ENCODE measurements at places on chromosomes 16 and 17.

- no peak for DNase-seq
Observed at GRCh38 chr17:82000803-82001570, 21.7 kb downstream of the CENPX start.

DNA sequence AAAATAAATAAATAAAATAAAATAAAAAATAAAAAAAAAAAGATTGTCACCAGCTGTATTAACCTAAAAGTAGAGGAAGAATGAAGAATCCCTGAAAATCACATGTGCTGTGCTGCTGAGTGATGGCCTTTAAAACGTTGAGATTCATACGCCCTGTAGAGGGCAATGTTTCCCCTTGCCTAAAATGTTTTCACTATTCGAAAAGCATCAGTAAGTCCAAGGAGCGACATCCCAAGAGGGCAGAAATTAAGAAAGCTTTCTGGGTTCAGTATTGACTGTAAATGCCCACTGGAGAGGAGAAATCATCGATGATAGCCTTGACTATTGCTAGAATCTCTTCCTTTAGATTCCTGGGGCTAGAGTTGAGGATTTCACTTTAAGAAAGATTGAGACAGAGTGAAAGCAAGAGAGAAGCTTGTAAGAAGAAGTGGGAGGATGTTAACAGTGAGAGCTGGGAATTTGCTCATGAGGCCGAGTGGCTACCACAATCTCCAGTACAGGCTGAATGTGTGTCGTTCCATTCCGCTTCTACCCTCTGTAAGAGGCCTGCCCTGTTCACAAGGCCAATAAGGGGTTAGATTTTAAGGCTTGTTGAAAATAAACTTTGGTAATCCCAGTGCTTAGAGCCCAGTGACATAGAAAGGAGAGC, 170.8 kb upstream of the FAM20A start:
- peak; percentile 25 for DNase-seq

- no peak for DNase-seq
Observed at GRCh38 chr17:67601897-67602296, 115.8 kb upstream of the NOL11 start.

DNA sequence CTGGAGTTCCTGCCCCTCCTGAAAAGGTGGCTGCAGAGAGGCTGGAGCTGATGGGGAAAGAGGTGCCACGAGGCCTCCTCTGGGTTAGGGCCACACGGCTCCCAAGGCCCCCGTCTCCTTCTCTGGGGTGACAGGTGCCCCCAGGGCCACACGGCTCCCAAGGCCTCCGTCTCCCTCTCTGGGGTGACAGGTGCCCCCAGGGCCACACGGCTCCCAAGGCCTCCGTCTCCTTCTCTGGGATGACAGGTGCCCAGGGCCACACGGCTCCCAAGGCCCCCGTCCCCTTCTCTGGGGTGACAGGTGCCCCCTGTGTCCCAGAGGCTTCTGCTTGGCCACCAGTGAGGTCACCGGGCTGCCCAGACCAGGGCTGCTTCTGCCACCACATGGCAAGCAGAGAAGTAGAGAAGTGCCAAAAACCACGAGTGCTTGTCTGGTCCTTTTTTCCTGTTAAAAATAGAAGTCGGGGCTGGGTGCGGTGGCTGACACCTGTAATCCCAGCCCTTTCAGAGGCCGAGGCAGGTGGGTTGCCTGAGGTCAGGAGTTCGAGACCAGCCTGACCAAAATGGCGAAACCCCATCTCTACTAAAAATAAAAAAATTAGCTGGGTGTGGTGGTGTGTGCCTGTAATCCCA, 4.1 kb downstream of the CAPN15 start:
- no peak for DNase-seq

GRCh38 chr17:65586899-65587298, 25.5 kb upstream of the AXIN2 start:
- DNase-seq = no peak

GRCh38 chr17:45824901-45825492, 19.7 kb upstream of the SPPL2C start:
- no peak for DNase-seq

- no peak for DNase-seq
Observed at GRCh38 chr16:23048164-23048563, 101.1 kb downstream of the USP31 start.

GRCh38 chr16:87531418-87531817, 38.6 kb upstream of the ZCCHC14 start:
- DNase-seq = no peak

- no peak for DNase-seq
Observed at GRCh38 chr16:71255721-71256120, 25.2 kb upstream of the HYDIN start.

DNA sequence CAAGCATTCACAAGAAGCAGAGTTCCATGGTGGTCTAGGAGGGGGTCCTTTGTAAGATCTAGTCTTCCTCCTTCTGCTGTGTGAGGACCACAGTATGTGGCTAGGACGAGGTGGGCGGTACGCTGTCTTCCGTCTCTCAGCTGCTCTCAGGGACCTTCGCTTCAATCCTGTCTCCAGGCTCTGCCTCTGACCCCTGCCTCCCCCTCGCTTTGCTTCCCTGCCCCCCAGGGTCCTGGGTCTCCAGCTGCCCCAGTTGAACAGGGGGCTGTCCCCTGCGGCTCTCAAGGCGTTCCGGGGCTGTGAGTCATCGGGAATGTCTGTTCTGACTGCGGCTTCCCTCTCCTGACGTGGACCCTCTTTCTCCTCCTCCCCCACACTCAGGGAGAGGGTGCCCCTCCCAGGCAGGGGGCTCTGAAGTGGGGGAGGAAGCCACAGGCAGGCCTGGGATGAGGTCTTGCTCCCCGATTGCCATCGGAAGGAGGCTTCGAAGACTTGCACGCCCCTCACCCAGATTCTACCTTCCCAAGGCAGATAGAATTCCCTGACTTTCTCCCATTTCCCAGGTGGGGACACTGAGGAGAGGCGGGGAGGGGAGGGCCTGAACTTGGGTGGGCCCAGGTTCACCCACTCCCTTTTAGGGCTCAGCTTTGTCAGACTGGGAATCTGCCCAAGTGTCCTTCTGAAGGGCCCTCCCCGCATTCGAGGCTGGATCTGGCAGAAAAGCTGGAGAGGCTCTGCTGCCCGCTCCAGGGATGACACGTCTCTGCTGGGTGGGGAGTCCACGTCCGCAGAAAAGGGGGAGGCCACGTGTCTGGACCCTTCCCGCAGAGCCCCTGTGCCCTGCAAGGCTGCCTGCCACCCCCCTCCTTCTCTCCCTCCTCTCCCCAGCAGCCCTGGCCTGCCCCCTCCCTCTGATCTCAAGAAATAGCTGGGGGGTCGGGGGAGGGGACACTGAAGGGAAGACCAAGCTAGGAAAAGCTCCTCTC, 9.1 kb upstream of the COL1A1 start:
- DNase-seq = peak; percentile 58

DNA sequence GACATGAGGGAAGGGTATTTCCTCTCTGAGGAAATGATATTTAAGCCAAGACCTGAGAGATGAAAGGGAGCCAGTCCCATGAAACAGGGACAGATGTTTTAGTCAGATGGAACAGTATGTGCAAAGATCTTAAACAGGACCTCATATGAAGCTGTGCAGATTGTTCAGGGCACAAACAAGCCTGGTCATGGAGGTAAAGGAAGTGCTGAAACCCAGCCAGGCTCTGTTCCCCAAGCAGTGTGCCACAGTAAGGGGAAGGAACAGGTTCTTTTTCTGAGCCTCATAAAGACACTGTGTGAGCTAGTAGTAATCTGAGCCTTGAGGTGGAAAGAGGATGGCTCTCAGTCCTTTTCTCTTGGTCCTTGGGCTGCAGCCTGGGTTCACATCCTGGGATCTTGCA, 159.9 kb downstream of the ANKFN1 start:
- DNase-seq = no peak

DNA sequence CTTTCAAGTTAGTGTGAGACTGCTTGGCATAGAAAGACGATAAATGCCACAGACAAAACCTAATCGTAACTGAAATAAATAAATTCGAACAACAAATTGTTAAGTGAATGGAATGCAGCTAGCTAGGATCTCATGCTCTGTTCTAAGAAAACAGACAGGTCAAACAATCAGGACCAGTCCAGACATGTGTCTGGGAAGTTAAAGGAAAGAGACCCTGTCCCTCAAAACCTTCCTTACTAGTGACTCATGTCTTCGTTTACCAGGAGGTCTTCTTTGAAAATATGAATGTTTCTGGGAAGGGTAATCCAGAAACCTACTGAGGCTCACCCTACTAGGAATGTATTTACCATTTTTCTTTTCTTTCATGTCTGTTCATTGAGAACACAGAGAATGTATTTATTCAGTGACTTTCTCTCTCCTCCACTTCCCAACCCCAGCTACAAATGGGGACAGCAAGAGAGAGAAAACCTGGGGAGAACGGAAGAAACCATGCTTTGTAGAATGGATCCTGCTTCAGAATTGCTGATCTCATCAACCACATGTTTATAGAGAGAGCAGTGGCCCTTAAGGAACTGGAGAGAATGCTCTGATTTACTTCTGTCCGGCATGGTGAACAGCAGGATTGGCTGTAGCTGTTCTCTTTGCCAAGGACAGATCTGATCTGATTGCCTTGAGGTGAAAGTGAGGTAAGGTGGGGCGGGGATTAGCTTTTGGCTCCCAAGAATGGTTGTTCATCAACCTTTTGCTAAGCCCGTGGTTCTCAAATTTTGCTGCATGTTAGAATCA, 39.4 kb upstream of the DHX8 start:
- DNase-seq = no peak

GRCh38 chr16:55341681-55342080, 17.7 kb downstream of the IRX6 start:
- DNase-seq = no peak

DNA sequence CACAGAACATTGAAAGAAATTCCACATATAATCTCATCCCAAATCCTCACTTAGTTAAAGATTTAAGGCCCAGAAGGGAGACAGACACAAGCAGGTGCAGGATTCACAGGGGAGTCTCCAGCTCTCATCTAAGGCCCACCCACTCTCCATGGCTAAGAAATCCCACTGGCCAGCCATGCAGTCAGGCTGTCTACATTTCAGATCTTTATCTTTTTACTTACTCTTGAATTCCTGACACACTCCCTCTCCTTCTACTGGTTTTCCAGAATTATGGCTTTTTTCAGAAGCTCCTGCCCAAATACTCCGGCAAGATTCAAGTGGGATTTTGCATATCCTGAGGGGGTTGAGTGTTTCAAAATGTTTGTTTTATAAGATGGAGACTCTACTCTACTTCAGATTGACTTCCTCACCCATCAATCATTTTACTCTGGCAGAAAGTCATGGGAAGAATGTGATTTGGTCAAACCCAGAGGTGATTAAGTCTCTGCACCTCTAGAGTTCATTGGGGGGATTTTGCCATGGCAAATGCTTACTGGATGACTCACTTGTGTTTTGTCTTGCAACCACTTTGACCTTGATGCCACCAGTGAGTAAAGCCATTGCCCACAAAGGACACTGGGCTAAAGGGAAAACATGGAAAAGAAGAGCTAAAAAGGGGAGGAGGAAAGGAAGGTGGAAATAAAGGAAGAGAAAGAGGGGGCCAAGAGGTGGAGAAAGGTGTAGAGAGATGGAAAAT, 688.8 kb upstream of the SALL1 start:
- no peak for DNase-seq

DNA sequence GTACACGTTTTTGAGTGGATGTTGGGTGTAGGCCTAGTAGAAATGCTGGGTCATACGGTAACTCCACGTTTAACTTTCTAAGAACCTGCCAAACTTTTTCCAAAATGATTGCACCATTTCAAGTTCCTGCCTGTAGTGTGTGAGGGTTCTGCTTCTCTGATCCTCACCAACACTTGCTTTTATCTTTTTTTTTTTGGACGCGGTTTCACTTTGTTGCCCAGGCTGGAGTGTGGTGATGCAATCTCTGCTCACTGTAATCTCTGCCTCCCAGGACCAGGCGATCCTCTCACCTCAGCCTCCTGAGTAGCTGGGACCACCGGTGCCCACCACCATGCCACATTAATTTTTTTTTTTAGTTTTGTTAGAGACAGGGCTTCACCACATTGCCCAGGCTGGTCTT, 23.5 kb downstream of the ZNF750 start:
- DNase-seq = no peak

DNA sequence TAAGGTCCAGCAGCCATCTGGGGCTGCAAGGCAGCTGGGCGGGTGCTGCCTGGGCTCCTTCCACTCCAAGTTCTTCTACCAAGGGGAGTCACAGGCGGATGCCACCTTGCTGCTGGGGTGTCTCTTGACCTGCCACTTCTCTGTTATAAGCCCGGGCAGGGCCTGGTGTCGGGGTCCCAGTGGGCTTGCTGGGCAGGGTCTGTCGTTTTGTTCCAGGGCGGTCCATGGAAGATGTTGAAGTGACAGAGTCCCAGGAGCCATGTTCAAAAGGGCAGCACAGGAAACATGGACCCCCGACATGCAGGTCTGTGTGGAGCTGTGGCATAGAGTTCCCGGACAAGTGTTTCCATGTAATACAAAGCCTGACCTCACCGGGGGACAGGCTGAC, 91.1 kb downstream of the TNFRSF13B start:
- DNase-seq = no peak

- no peak for DNase-seq
Observed at GRCh38 chr16:53084746-53085334, 30.0 kb downstream of the CHD9 start.

DNA sequence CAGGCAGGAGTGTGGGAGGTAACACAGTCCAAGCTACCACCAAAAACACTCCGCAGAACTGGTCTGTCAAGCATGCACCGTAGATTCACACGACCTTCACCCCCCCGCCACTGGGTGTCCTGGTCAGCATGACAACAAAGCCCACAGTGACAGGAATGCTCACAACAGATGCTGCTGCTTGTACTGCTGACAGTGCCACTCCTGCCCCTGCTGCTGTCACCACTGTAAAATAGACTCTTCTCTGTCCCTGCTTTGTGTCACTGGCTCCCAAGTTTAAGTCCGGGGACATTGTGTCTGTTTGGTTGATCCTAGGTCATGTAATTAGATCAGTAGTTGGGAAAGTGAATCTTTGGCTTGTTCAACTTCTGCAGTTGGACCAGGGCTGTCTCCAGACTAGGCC, 7.0 kb upstream of the ODF4 start:
- no peak for DNase-seq

DNA sequence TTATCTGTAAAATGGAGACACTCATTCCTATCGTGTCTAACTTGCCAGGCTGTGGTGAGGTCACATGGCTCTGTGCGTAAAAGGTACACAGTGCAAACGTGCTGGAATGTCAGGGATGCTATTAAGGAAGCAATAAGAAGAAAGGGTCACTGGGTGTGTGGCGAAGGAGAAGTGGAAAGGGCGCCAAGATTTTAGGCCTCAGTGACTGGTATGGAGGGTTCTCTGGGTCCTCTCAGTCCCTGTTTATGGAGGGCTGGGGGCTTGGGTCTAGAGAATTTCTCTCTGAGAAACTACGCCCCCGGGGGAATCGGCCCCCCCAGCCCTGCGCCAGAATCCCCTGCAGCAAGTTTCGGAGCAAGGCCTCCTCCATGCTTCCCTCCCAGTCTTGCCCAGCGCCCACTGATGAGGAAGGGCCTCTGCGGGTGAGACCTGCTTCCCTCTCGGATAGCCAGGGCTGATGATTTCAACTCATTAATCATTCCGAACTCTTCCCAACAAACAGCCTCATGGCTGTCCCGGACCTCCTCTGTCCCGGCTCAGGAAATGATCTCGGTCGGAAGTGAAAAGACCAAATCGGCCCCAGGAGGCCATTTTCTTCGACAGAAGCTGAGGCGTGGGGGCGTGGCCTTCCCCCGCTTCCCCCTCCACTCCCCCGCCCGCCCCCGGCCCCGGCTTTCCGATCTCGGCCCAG, 1.2 kb upstream of the HEXIM1 start:
- DNase-seq = peak; percentile 81
